ENCODE measurements at places on chromosomes 5 and 9. TPM values are rescaled to one million over a fixed set of nuclear protein-coding genes. Genes with fewer than 3 reads are reported as not detected.

Gene NTMT1
- 49.5 TPM for total RNA-seq

Gene PCDHA12
- total RNA-seq: 0.05 TPM

Gene C8G
- total RNA-seq: 3.4 TPM

Gene C5orf52
- not detected for total RNA-seq

Gene CDKN2B-AS1
- total RNA-seq: not detected

Gene GARIN3
- total RNA-seq: not detected

Gene GRIN3A
- total RNA-seq: 0.11 TPM

Gene ANXA6
- total RNA-seq: 257 TPM

- no peak for DNase-seq
These were observed 10.9 kb downstream of the AK1 start for GRCh38 chr9:127866535-127866934.

GRCh38 chr5:38534156-38534453 is 22.3 kb downstream of the LIFR start:
- DNase-seq: no peak

DNA sequence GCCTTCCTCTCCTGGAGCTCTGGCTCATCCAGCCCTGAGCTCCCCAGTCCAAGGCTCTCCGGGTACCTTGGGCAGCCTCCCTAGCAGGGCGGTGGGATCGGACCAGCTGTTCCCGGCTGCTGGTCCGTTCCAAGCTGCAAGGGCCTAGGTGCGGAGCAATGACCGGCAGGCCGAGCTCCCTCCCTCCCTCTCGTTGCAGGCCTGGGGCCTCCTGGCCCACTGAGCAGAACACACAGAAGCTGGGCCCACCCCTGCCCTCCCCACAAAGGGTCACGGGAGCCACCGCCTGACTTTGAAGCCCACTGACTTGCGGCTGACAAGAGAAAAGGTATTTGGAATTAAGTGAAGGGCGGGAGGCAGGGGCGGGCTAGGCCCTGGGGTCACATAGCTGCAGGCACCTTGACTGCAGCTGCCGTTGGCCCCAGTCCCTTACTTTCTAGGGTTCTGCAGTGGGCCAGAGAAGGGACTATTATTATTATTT is 104.7 kb upstream of the IER5L start:
- DNase-seq: peak; percentile 74

GRCh38 chr5:153903321-153903720 is 135.4 kb downstream of the FAM114A2 start:
- DNase-seq: no peak

DNA sequence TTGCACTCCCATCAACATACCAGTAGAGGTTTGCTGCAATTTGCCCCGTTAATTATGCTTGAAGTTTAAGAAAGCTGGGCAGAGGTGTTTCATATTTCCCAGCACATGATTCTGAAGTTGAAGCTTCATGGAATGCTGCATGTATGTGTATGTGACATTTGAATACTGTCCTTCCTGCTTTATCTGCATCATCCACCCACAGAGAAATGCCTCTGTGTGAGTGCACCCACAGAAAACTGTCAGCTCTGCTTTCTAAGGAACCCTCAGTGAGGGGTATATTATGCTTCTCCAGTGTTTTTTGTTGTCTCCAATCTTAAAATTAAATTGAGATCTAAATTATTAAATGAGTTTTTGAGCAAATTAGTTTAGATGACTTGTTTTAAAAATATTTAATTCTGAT is 358.1 kb upstream of the PIK3R1 start:
- no peak for DNase-seq

GRCh38 chr5:17374973-17375742 is 122.9 kb upstream of the TAF11L2 start:
- DNase-seq: no peak

- no peak for DNase-seq
These were observed 51.8 kb downstream of the SH3TC2 start for GRCh38 chr5:149011084-149011483.

GRCh38 chr5:68456756-68457217 is 241.2 kb downstream of the PIK3R1 start:
- DNase-seq: no peak

- no peak for DNase-seq
These were observed 63.6 kb downstream of the CCDC192 start for GRCh38 chr5:127766676-127767335.

DNA sequence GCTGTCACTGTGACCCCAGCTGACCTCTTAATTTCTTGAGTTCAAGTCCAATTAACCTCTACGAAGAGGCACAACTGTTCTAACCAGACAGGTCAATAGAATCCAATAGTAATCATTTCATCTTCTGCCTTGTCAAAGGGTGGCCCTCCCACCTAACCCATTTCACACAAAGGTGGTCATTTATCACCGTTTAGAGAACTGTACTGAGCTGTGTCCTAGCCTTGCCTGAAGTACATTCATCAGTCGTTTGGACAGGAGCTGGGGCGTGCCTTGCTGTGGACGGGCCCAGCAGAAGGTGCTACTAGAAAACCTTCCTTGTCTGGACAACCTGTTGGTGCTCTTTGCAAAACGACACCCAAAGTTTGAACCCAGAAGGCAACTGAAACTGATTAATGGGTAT is 605.4 kb downstream of the ISL1 start:
- no peak for DNase-seq

- no peak for DNase-seq
These were observed 49.5 kb downstream of the JAKMIP2 start for GRCh38 chr5:147733075-147733474.

- DNase-seq: no peak
These were observed 129.6 kb downstream of the KCNIP1 start for GRCh38 chr5:170633235-170634081.

- DNase-seq: no peak
These were observed 11.1 kb downstream of the IL33 start for GRCh38 chr9:6226696-6227095.

GRCh38 chr5:54663866-54664265 is 146.3 kb downstream of the SNX18 start:
- no peak for DNase-seq

- DNase-seq: no peak
These were observed 282.6 kb upstream of the SMC2 start for GRCh38 chr9:103811462-103811861.

GRCh38 chr5:101142102-101142501 is 239.0 kb upstream of the ST8SIA4 start:
- DNase-seq: no peak

DNA sequence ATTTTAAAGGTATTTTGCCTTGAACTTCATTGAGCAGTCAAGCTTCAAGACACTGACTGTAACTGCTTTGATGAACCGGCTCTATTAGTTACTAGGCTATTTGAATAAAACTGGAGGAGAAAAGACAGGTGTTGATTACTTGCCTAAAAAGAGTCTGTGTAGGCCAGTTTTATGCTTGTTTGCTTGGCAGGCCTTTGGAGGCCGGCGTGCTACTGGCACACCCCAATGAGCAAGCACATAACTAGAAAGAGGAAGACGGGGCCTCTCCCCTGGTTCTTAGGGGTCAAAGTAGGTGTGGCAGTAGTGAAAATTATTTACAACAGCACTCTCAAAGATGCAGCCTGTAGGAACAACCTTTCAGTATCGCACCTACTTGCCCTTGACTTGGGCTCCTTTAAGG is 2.1 kb upstream of the ZFR start:
- DNase-seq: no peak

DNA sequence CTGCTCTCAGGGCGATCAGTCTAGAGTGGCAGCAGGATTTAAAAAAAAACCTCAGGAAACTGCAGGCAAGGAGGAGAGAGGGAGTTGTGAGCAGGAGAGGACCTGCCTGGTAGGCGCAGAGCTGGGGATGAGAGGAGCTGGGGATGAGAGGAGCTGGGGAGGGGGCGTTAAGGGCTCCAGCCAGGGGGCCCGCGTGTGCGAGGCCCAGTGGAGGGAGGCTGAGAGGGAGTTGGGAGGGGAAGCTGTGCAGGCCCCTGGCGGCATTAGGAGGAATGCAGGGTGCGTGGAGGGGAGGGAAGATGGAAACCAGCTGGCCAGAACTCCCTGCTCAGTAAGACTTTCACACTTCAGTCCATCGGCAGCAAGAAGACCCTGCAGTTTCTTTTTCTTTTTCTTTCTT is 45.2 kb upstream of the HMCN2 start:
- no peak for DNase-seq

- no peak for DNase-seq
These were observed 6.1 kb downstream of the IL13 start for GRCh38 chr5:132663771-132664695.

GRCh38 chr9:124394596-124394995 is 20.6 kb downstream of the PSMB7 start:
- no peak for DNase-seq

DNA sequence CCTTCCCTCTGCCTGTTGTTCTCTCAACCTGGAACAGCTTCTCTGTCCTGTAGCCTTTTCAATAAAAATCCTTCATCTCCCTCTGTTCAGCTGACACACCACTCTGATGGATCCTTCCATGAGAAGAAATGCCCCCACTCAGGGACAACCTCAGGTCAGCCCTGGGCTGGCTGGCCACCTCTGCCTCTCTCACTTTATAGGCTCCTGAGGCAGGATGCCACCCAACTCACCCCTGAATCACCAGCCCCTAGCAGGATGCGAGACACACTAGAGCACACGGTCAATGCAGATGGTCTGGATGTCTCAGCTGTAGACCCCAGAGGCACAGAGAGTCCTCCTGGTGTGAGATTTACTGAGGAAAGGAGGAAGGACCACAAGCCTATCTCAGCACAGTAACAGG is 93.8 kb downstream of the GABBR2 start:
- no peak for DNase-seq

DNA sequence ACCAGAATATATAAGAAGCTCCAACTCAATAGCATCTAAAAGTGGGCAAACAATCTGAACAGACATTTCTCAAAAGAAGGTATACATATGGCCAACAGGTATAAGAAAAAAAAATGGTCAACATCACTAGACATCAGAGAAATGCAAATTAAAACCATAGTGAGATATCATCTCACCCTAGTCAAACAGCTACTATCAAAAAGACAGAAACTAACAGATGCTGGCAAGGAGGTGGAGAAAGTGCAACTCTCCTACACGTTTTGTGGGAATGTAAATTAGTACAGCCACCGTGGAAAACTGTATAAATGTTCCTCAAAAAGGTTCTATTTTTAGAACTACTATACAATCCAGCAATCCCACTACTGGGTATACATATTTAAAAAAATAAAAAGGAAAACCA is 199.9 kb upstream of the SMC2 start:
- DNase-seq: no peak

DNA sequence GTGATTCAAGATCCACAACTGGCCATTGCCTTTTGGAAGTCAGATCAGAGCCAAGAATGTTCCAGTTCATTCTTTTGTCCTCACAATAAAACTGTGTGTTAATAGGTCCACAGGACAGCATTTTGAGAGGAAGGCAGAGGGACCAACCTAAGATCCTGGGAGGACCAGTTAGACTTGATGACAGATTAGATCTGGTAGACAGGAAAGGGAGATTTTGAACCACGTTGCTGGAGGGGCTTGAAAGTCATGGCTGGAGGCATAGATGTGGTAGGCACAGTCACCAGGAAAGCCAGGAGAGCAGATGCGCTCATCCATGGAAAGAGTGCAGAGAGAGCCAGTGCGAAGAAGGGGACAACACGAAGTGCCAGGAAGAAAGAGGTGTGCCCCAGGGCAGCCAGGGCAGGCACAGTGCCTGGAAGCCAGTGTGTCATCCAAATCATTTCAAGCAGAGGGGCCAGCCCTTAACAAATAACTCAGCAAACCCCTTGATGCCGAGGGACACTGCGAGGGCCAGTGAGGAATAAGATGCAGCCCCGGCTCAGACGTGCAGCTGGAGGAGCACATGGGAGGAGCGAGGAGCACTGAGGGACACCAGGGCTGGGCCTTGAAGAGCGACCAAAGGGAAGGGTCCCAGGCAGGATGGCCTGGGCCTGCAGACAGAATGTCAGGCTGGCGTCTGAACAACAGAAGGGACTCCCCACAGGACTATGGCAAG is 12.8 kb upstream of the SLC2A8 start:
- DNase-seq: peak; percentile 20

GRCh38 chr5:173329491-173330337 is 1.5 kb upstream of the STC2 start:
- no peak for DNase-seq

DNA sequence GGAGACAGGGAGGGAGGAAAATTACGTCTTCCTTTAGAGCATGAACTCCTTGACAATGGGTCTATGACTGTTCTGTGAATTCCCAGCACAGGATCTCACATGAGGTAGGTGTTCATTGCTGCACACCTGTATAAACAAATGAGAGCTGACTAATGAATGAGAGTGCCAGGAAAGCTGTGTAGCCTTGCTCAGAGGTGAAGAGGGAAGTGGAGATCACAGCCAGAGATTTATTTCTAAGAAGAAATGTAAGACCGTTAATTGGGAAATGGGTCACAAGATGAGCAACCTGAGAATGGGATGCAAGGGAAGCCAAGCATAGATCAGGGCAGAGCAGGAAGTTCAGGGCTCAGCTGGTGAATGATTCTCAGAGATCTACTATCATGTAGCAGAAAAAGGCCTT is 295.1 kb downstream of the CDK5RAP2 start:
- DNase-seq: no peak

GRCh38 chr5:149352169-149352568 is 5.7 kb upstream of the PCYOX1L start:
- no peak for DNase-seq

DNA sequence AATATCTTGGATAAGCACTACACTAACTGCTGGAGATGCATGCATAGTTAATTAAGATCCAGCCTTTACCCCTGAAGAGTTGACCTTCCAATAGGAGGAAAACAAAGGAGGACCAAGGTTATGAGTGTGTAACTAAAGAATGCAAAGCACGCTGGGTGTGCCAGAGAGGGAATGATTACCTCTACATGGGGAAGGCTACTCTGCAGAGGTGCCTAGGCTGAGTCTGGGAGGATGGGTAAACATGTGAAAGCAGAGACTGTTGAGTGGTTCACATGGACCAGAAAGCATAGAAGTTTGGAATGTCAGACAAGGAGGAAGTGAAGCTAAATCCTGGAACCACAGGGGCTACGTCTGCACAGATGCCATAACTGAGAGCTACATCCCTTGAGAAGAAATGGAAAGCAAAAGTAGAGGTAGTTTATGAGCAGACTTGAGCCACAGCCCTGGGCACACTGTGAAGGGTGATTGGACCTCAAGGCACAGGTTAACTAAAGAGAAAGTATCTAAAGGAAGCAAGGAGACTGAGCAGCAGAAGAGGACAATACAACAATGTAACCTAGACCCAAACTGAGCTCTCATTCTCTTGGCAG is 176.2 kb downstream of the DENND1A start:
- no peak for DNase-seq

DNA sequence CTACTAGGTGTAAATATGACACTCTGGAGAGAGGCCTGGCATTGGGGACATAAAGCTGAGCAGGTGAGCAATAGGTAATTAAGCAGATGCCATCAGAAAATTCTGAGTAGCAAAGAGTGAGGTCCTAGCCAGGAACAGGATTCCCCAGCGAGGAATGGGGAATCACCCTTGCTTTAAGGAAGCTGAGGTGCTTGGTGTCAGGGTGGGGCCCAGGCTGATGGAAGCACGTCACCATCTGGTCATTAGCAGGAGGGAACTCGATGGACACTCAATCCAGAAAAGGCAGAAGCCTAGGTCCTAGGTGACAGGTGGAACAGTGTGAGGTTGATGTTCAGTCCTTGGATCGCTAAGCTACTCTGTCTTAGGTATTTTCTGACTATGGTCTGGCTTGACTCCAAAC is 562.7 kb upstream of the DAP start:
- no peak for DNase-seq

- no peak for DNase-seq
These were observed 105.7 kb upstream of the HAND1 start for GRCh38 chr5:154583671-154584177.
